Right atrium auricular region (tissue), 2 donors: ENCODE measurements at places on chromosomes 1 and 21. TPM values are rescaled to one million over a fixed set of nuclear protein-coding genes. Genes with fewer than 3 reads are reported as not detected.
A peak's percentile ranks its signal among the peaks of the same experiment; 100 is the strongest.

Gene NUDT4B
- total RNA-seq, result 88.6 TPM

DNA sequence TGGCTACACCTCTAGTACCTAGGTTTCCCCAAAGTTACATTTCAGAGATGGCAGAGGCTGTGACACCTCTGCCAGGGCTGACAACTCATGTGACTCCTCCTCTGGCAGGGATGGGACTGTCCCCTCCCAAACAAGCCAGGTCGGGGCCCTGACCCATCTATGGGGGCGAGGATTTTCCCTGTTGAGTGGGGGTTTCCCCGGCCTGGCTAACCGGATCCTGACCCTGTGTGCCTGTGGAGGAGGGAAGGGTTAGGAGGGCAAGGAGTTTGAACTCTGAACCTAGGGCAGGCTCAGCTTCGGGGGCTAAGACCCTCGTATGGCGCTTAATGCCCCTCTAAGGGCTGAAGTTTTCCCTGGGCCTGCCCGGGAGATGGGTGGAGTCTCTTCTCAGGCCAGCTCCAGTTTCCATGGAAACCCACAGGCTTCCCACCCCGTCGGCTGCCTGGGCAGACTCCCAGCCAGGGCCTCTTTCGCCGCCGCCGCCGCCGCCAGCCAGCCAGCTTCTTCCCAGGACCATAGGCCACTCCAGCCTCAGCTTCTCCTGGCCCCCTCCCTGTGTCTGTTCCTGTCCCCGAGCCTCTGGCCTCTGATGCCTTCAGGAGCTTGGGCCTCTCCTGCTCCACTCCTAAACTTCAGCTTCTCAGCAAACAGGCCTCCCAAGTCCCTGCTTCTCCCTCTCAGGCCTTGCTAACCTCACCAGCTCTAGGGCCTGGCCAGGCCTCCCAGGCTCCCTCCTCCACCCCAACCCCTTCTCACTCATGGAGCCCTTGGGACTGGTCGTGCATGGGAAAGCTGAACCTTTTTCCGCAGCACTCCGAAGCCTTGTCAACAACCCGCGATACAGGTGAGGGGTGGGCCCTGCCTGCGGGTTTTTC is at the start of gene BTBD19:
BTBD19 (plus strand) TSS at position 461 of the 875 bp plus-strand sequence; CDS start at position 759, 298 bp downstream.
- DNase-seq, result peak; percentile 92
- H3K4me1 ChIP-seq, result no peaks in the 10 kb centered on the region
- H3K27me3 ChIP-seq, result no peaks in the 10 kb centered on the region
- H3K27ac ChIP-seq, result peak within 1 kb of the TSS; percentile 94
- H3K4me3 ChIP-seq, result peak within 1 kb of the TSS; percentile 24

DNA sequence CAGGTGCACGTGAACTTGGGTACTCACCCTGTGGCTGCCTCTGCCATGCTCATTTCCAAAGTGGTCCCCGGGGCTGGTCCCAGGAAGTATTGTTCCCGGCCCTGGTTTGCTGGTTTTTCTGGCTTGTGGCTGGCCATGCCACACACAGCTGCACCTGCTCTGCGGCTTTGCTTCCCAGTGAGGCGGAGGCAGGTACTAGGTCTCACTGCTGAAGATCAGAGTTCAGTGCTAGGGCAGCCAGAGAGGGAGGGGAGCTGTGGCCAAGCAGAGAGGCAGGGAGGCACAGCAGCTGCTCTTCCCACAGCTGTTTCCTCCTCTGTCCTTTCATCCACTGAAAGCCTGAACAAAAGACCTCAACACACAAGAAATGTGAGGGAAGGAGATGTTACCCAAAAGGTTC is 30.5 kb downstream of the ENO1 start:
- DNase-seq, result no peak
- H3K27ac ChIP-seq, result peak overlapping the region; percentile 79
- no peak overlapping the region for H3K4me3 ChIP-seq
- no peaks in the 10 kb centered on the region for H3K27me3 ChIP-seq
- H3K4me1 ChIP-seq, result no peaks in the 10 kb centered on the region

Gene C8A
- not detected for total RNA-seq

DNA sequence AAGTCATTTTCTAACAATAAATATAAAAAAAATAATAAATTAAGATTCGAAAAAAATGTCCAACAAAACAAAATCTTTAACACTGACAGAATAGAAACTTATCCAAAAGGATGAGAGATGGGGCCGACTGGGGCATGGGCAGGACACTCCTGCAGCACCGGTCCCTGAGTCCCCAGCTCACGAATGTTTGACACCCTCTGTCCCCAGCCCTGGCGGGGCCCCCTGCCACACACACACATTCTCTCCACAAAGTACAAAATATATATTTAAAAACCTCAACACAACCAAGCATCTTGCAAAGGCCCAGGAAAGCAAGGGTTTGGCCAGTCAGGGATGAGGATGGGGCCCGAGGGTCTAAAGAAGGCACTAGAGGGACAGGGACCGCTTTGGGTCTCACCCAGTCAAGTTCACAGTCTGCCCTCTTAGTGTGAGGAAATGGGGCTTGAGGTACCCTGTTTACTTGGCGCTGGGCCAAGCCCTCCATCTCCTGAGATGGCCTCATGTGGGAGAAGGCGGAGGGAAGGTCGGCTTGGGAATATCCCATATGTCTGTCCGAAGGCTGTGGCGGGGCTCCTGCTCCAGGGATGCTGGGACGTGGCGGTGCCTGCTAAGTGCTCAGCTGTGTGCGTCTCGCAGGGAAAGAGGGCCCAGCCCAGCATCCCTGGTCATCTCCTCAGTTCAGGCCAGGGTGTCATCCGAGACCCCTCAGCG is 31.3 kb downstream of the EPHA2 start:
- no peak for DNase-seq
- H3K27me3 ChIP-seq, result no peaks in the 10 kb centered on the region
- H3K4me1 ChIP-seq, result no peaks in the 10 kb centered on the region

GRCh38 chr1:24503059-24503751 is 569 bp downstream of the RCAN3 start:
- H3K27me3 ChIP-seq, result no peaks in the 10 kb centered on the region
- H3K27ac ChIP-seq, result peak overlapping the region; percentile 85
- H3K36me3 ChIP-seq, result no peaks in the 10 kb centered on the region
- no peak for DNase-seq
- H3K4me1 ChIP-seq, result no peaks in the 10 kb centered on the region
- peak overlapping the region; percentile 83 for H3K4me3 ChIP-seq

- no peaks in the 10 kb centered on the region for H3K4me1 ChIP-seq
- H3K27me3 ChIP-seq, result no peaks in the 10 kb centered on the region
- H3K36me3 ChIP-seq, result no peaks in the 10 kb centered on the region
- H3K27ac ChIP-seq, result peak overlapping the region; percentile 79
- no peak overlapping the region for H3K4me3 ChIP-seq
These were observed 22.8 kb upstream of the KCNC4 start for GRCh38 chr1:110187139-110187890.

DNA sequence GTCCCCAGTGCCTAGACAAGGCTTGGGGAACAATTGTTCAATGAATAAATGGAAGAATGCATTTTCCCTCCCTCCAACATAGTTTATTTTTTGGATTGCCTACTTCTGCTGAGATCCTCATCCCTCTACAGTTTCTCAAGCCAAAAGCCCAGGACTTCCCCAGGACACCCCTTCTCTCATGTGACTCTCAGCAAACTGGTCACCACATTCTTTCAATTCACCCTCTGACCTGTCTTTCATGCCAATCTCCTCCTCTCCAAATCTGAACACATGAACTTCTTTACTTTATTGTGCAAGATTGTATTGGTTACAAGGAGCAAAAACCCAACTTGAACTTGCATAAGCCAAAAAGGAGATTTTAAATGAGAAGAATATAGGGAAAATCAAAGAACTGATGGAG is 103.2 kb upstream of the JUN start:
- H3K4me3 ChIP-seq, result no peak overlapping the region
- no peaks in the 10 kb centered on the region for H3K27me3 ChIP-seq
- peaks cover 66% of the 10 kb centered on the region for H3K4me1 ChIP-seq
- H3K36me3 ChIP-seq, result no peaks in the 10 kb centered on the region

Gene SYTL1
- 1.8 TPM for total RNA-seq

- no peaks in the 10 kb centered on the region for H3K36me3 ChIP-seq
- H3K4me1 ChIP-seq, result no peaks in the 10 kb centered on the region
- no peaks in the 10 kb centered on the region for H3K27me3 ChIP-seq
- no peak overlapping the region for H3K4me3 ChIP-seq
These were observed 300.6 kb upstream of the PRMT6 start for GRCh38 chr1:106755682-106756406.

DNA sequence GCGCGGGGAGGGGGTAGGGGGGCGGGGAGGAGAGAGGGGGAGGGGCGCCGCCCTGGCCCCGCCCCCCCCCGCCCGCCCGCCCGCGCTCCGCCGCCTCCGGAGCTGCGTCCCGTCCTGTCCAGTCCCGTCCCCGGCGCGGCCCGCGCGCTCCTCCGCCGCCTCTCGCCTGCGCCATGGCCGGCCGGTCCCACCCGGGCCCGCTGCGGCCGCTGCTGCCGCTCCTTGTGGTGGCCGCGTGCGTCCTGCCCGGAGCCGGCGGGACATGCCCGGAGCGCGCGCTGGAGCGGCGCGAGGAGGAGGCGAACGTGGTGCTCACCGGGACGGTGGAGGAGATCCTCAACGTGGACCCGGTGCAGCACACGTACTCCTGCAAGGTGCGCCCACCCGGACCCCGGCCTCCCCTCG is at the start of gene AGRN:
AGRN (plus strand) TSS at position 121 of the 405 bp plus-strand sequence; CDS start at position 174, 53 bp downstream.
- no peaks in the 10 kb centered on the region for H3K27me3 ChIP-seq
- H3K36me3 ChIP-seq, result no peaks in the 10 kb centered on the region
- peak within 1 kb of the TSS; percentile 69 for H3K4me3 ChIP-seq

- DNase-seq, result no peak
- no peak overlapping the region for H3K27ac ChIP-seq
- no peaks in the 10 kb centered on the region for H3K36me3 ChIP-seq
- no peaks in the 10 kb centered on the region for H3K4me1 ChIP-seq
- H3K4me3 ChIP-seq, result no peak overlapping the region
- no peaks in the 10 kb centered on the region for H3K27me3 ChIP-seq
These were observed 9.1 kb upstream of the C1QA start for GRCh38 chr1:22627331-22627730.

DNA sequence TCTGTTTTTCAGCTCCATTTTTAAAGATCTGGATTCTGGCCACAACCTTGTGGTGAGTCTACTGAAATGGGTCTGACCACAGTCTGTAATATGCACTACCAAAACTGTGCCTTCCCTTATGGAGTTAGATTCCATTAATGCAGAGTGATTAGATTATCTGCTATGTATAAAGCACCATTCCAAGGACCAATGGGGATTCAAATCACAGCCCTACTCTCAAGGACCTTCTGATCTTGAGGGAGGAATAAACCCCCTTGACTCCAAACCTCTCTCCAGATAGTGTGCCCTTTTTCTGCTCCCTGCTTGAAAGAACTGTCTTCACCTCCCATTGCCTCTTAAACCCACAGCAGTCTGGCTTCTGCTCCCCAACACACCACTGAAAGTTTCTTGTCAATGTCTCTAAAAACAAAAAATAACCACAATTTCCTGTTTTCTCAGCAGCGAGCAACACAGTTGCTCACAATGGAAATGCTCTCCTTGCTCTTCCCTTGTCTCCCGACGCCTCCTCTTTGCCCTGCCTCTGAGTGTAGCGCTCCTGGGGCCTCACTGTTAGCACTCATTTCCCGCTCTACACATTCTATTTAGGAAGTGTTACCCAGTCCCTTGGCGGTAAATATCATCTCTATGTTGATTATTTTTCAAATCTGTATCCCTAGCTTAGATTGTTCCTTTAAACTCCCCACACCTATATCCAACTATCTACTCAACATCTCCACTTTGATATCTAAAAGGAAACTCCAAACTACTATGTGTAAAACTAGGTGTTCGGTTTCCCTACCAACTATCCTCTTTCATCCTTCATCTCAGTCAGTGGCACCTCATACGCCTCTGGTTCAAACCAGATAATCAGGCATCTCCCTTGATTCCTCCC is 13.6 kb downstream of the PCNX2 start:
- no peaks in the 10 kb centered on the region for H3K27me3 ChIP-seq
- H3K27ac ChIP-seq, result no peak overlapping the region
- no peak overlapping the region for H3K4me3 ChIP-seq

Gene RORC
- 10.3 TPM for total RNA-seq

DNA sequence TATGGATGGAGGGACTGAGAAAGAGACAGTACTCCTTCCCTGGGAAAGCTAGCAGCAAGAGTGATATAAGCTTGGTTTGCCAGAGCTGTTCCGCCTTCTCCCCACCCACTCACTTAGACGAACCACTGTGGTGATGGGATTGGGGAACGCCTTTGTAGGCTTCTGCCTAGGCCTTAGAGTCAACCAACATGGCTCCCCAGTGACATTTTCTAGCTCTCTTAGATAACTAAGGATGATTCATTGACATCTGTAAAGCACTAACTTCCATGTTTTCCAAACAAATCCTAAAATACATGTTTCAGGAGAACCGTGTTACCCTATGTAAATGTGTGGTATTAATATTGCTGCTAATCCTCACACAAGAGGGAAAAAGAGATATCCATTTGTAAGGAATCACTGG is 21.6 kb upstream of the SSX2IP start:
- H3K36me3 ChIP-seq, result no peaks in the 10 kb centered on the region
- no peak for DNase-seq
- H3K27me3 ChIP-seq, result no peaks in the 10 kb centered on the region
- no peak overlapping the region for H3K4me3 ChIP-seq
- H3K27ac ChIP-seq, result no peak overlapping the region
- peaks cover 7% of the 10 kb centered on the region for H3K4me1 ChIP-seq

Gene NTRK1
- total RNA-seq, result 0.43 TPM

DNA sequence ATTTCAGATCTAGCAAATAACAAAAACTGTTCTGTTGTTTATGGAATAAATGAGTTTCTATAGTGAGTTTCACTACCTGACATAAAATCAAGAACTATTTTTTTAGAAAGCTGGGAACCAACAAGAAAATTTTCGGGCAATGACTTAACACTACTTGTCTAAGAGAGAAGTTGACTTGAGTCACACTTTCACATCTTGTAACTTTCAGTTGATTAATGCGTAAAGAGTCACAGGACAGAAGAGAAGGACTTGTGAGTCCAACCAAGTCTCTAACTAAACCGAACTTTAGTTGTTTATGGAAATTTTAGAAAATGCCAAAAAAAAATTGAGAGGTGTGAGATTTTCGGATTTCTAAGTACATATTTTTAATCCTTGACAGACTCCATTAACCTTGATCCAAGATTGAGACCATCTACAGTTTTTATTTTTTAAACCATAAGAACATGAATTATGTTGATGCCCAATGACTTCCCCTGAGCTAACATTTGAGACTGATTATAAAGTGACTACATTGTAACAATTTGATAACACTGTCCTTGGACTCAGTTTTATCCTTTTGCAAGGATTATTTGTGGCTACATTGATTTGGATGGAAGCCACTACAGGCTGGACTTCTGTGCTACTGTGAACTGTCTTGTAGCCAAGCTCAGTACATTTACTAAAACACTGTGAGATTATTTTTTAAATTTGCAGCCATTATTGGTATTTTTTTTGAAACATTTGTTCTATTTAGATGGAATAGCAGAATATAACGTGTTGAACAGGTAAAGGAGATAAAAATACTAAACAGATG is 284.0 kb downstream of the PTPRC start:
- no peaks in the 10 kb centered on the region for H3K36me3 ChIP-seq
- no peaks in the 10 kb centered on the region for H3K27me3 ChIP-seq
- no peak for DNase-seq

Gene CD247
- 0.79 TPM for total RNA-seq

GRCh38 chr1:178142806-178143205 is 48.9 kb downstream of the RASAL2 start:
- H3K4me1 ChIP-seq, result no peaks in the 10 kb centered on the region
- no peak for DNase-seq
- H3K27me3 ChIP-seq, result no peaks in the 10 kb centered on the region
- H3K27ac ChIP-seq, result no peak overlapping the region
- no peak overlapping the region for H3K4me3 ChIP-seq
- H3K36me3 ChIP-seq, result no peaks in the 10 kb centered on the region
